ENCODE measurements at places on chromosomes 5 and 9.

GRCh38 chr5:153043886-153044285, 446.6 kb upstream of the GRIA1 start:
- DNase-seq = no peak

DNA sequence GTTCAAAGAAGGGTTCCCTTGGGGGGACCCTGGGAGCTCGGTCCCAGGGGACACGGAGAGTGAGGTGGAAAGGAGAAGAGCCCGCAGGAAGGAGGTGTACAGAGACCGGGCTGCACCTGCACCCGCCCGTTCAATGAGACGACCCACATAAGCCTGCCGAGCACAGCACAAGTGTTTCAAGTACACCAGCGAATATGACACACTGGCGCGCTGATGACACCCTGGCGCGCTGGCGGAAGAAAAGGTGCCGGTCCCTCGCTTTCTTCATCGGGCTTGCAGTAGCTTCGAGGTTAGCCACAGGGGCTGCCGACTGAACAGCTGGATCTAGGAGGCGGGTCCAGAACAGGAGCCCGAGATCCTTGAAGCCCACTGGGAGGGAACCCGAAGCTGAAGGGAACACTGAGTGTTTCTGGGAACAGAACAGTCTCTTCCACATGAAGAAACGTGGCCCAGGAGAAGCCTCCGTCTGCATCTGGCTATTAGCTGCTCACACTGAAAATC, 1.4 kb downstream of the TBC1D9B start:
- no peak for DNase-seq

GRCh38 chr5:80215523-80215922, 40.3 kb downstream of the SERINC5 start:
- DNase-seq = no peak

- DNase-seq = no peak
Measured at GRCh38 chr5:114948986-114949621, 220.6 kb downstream of the TRIM36 start.

DNA sequence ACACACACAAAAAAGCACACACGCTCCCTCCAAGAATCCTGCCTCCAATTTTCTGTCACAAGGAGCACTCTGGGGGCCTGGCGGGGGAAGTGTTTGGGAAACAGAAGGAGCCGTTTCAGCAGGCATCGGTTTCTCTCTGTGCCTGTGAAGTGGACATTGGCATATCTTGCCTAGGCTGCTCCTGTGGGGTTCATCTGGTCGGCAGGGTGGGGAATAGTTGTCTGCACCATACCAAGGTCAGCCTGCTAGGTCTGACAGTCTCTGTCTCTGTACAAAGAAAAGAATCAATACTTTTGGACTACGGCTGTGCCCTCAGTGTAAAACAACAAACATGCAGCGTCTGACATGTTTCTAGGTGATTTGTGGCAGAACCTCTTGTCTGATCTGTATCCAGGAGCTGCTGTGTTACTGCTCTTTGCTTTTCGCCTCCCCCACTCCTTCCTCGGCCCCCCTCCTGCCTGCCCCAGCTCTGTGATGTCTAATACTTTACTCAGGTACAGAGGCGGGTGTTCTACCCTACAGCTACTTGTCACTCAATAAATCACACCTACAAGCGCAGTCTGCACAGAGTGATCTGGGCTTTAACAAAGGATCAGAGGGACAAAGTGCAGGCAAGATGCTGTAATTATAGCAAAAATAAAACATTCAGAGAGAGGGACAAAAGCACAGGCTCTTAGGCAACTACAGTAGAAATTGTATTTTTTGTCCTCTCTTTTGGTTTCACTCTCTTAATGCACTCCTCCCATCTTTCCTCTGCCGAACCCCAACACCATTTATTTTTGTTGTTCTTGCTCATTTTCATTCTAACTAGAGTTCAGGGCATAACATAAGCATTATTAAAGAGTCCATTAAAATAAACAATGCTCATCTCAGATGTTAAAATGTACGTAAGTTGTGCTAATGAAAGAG, 216.7 kb downstream of the BNC2 start:
- DNase-seq = no peak

- DNase-seq = no peak
Measured at GRCh38 chr5:35665096-35665495, 47.4 kb downstream of the SPEF2 start.

DNA sequence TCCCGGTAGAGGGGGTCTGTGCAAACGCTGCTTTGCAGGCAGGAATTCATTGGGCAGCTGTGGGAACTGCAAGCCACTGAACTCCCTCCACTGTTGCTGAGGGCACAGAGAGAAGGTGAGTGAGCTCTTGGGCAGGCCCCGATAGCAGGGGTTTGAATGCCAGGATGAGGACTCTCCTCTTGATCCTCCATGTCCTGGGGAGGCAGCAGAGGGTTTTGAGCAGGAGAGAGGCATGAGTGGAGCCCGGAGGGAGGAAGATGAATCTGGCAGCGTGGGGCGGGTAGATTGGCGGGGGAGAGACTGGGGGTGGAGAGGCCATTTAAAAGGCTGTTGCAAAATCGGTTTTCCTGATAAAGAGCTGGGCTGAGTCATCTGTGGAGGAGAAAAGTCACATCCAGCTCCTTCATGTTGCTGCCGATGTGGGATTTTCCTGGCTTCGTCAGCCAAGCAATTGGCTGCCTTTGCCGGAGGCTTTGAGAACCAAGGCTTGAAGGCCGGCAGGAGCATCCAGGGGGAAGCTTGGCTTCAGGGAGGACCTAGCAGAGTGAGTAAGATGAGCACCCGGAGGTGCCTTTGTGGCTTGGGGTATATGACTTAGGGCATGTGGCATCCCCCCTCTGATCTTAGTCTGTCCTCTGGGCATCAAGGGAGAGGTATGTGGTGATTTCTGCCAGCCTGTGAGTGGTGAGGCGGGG, at the start of gene SYNPO:
Gene SYNPO (plus strand): TSS at position 350 of the 695 bp plus-strand sequence. CDS start 7,616 bp downstream, outside the sequence.
- no peak for DNase-seq

DNA sequence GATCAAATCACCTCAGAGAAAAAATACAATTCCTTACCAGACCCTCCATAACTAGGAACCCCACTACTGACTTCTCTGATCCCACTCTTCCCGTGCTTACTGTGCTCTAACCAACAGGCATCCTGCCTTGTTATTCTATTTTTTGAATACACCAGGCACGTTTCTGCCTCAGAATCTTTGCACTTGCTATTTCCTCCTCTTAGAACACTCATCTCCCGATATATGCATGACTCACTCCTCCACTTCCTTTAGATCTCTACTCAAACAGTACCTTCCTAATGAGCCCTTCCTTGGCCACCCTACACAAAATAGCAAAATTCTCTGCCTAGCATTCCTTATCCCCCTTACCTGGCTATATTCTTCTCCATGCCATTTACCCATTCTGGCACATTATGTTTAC, 43.9 kb downstream of the MAPKAP1 start:
- no peak for DNase-seq

DNA sequence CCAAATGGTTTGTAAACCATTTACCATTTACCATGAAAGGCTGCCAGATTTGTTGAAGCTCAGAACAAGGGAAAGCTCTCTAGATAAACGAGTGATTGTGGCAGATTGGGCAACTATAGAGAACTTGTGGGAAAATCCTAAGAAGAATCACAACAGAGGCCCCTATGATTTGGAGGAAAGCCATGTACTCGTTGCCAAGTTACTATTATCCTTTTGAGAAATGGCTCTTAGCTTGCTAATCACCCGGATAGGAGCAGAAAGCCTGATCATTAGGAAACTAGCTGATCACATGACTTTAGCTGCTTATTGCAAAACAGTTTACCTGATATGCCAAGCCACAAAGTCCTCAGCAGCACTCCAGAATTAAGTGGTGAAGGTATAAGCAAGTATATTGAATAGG, 23.5 kb upstream of the ATG10 start:
- no peak for DNase-seq
